ENCODE measurements at places on chromosomes 3 and 15.

- no peak for DNase-seq
Measured at GRCh38 chr3:61986473-61986872, 386.9 kb downstream of the FEZF2 start.

DNA sequence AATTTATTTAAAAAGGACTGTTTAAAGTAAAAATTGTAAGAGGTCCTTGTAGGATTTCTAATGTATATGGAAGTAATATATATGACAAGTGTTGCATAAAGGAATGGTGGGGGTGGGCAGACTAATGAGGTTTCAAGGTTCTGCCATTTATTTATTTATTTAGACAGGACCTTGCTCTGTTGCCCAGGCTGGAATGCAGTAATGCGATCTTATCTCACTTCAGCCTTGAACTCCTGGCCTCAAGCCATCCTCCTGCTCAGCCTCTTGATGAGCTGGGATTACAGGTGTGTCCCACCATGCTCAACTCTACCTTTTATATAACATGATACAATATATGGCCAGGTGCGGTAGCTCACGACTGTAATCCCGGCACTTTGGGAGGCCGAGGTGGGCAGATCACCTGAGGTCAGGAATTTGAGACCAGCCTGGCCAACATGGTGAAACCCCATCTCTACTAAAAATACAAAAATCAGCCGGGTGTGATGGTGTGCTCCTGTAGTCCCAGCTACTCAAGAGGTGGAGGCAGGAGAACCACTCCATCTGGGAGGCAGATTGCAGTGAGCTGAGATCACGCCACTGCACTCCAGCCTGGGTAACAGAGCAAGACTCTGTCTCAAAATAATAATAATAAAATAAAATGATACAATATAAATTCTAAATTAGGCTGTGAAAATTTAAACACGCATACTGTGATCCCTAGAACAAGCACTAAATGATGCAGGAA lies 33.8 kb upstream of the IGF2BP2 start:
- DNase-seq, result no peak

- peak; percentile 67 for DNase-seq
Measured at GRCh38 chr3:192864941-192865340, 52.7 kb downstream of the MB21D2 start.

DNA sequence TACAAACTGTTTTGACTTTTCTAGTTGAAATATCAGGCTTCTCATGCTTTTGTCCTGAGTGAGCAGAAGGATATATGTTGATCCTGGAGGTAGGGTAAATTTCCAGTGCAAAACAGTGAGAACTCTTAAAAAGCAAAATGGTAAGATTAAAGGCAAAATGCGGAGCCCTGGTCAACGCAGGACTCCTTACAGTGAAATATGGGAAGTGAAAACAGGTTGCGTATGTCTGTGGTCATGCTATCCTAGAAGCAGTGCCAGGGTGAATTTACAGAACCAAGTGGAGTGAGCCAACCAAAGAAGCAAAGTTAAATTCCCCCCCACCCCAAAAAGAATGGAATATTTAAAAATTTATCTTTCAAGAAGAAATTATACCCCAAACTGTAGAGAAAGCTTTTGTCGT lies 256.4 kb downstream of the NR2F2 start:
- no peak for DNase-seq

- no peak for DNase-seq
Measured at GRCh38 chr3:24741506-24741905, 246.9 kb upstream of the THRB start.

- no peak for DNase-seq
Measured at GRCh38 chr15:90571063-90571541, 41.4 kb downstream of the CRTC3 start.

GRCh38 chr3:32438596-32439344 lies 47.1 kb downstream of the CMTM7 start:
- DNase-seq, result peak; percentile 63

All from MM.1S (cell line).